ENCODE measurements at places on chromosomes 2 and 18.

DNA sequence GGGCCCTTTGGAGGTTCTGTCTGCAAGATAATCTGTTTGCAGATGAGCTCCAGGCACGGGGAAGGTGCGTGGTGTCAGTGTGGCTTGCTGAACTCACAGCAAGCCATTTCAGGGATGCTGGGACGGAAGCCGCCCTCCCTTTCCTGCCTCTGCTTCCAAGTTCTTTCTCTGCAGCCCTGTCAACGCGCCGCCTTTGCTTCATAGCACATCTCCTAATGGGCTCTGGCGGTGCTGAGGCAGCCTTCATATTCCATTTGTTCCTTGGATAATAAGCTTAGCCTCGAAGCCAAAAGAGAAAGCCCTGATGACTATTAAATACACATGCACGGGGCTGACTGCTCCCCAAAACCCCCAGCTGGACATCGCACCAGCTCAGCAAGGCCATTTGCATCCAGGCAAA lies 81.7 kb upstream of the TAF1B start:
- DNase-seq = no peak

DNA sequence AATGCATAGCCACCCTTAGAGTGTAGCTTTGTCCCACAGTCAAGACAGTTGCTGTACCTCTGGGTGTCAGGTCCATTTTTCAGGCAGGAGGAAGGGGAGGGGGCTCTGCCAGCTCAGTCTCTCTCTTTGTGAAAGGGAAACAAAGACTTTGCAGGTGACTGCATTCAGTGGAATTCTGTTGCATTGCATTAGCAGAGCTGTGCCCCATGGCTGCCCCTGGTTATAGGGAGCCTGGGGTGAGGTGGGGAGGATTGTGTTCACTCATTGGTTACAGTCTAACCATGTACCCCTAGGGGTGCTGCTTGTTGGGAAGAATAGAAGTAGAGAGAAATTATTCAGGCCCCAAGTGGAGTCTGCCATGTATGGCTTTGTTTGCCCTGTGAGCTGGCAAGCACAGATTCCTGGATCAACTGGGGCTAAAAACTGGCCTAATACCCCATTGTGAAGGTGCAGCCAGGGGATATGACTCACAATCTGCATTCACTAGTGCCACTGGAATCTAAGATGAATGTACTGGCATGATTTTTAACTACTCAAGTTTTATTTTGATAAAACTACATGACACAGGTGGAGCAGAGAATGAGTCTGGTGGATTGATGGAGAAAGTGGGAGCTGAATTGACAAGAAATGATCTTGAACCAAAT lies 118.4 kb downstream of the SH3BP4 start:
- DNase-seq = no peak

DNA sequence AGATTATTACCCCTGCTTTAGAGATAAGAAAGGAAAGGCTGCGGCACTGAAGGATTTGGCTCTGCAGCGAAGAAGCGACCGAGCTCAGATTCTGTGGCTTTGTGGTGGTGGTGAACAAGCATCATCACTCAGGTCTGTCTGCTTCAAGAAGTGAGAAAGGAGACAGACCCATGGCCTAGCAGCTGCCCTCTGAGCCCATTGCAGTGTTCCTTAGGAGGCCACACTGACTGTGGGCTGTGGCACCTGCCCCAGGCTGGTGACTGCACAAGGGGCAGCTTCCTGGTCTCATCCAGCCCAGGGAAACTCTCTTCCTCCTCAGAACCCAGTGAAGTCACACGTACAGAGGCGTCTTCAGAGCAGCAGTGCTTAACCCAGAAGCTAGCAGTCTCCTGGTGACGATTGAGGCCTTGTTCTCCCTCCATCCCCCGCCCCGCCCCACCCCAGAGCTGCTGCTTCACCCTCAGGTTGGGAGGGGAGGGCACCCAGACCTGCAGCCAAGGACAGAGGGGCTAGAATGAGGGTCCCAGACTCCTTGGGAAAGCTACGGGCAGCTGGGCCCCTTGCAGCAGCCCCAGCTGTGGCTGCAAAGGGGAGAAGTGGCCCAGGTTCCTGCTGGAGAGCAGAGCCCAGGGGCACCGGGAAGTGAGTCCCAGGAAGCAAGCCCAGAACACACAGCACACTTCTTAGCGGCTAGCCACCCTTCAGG lies 22.2 kb downstream of the BIN1 start:
- peak; percentile 34 for DNase-seq

- no peak for DNase-seq
Measured at GRCh38 chr2:32863326-32863725, 83.4 kb upstream of the LTBP1 start.

GRCh38 chr2:191675807-191676721 lies 1.9 kb upstream of the NABP1 start:
- peak; percentile 88 for DNase-seq

GRCh38 chr2:118878531-118879149 lies 31.2 kb upstream of the EN1 start:
- no peak for DNase-seq

DNA sequence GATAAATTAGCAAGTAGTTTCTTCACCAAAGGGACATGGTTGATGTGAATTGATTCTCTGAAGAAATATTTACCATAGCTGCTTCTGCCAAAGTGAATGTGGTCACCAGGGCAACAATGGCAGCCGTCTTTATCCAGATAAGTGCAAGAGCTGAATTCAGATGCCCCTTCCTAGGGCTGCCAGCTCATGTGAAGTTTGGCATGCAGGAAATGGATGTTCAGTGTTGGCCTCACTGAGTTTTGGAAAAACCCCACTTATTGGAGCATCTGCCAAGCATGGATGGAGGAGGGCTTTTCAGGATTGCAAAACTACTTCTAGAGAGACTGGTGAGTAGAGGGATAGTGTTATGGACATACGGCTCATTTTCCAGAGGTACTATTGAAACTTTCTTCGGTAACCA lies 80.8 kb downstream of the FMNL2 start:
- no peak for DNase-seq

- peak; percentile 74 for DNase-seq
Measured at GRCh38 chr18:3060667-3061580, 48.0 kb upstream of the LPIN2 start.

GRCh38 chr2:162118166-162119031 lies 33.6 kb downstream of the GCG start:
- no peak for DNase-seq

DNA sequence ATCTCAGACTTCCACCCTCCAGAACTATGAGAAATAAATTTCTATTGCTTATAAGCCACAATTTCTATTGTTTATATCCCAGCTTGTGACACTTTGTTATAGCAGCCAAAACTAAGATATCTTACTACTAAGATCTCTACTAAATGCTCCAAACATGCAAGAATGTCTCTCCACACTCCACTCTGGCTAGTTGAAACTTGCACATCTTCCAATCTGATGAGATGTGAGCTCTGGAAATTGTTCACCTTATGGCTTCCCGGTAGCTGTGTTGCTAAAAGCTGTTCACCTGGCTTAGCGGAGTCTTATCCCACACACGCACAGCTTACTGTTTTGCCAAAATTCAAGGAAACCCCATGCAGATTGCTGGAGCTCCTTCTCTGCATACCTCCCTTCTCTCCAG lies 43.9 kb downstream of the PKDCC start:
- no peak for DNase-seq

GRCh38 chr2:126838716-126838985 lies 60.0 kb upstream of the TEX51 start:
- DNase-seq = no peak

GRCh38 chr2:24977631-24978030 lies 5.9 kb upstream of the DNAJC27 start:
- no peak for DNase-seq

DNA sequence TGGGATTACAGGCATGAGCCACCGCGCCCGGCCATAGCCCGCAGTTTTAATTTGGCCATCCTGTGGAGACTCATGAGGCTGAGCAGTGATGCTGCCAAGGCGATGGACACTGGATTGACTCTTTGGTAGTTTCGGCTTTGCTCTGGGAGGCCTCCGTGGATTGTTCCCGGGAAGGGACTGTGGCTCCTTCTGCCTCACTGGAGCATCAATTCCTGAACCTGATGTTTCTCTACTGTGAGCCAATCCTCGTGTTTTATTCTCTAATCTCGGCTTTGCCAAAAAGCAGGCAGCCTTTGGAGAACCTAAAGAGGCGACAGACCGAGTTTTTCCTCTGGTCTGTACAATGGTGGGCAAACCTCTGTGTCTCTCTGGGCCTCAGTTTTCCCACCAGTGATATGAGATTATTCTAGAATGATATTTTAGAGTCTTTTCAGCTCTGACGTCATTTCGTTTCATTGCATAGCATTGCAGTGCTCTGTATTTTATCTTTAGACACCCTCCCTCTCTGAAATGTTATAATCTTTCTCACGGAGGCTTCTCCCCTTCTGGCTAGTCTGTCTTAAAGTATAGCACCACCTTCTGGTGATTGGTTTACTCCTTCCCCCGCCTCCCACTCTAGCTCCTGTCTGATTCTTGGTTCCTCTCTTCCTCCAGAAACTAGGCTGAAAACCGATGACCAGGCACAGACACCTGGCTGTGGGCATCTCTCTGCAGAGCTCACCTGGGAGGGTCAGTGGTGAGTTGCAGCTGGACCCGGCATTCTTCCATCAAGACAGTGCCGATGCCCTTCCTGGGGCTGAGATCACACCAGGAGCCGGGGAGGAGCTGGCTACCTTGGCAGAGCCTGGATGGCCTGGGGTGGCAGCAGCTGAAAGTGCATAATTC lies 341.3 kb downstream of the MYCN start:
- DNase-seq = peak; percentile 13

DNA sequence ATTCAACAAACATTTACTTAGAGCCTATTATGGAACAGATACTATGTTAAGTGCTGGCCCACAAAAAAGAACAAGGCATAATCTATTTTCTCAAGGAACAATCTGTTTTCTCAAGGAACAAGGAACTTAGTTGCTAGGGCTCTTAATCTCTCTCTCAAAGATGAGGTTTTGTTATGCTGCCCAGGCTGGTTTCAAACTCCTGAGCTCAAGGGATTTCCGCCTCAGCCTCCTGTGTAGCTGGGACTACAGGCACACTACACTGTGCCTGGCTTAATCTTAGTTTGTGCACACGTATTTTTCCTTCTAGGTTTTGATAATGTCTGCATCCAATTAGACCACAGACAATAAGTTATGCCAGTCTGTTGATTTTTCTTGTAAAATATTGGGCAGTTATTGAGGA lies 89.5 kb downstream of the PTH2R start:
- DNase-seq = no peak

- no peak for DNase-seq
Measured at GRCh38 chr2:147610496-147611040, 234.3 kb upstream of the ACVR2A start.

GRCh38 chr18:11020161-11020853 lies 129.1 kb downstream of the PIEZO2 start:
- DNase-seq = no peak

DNA sequence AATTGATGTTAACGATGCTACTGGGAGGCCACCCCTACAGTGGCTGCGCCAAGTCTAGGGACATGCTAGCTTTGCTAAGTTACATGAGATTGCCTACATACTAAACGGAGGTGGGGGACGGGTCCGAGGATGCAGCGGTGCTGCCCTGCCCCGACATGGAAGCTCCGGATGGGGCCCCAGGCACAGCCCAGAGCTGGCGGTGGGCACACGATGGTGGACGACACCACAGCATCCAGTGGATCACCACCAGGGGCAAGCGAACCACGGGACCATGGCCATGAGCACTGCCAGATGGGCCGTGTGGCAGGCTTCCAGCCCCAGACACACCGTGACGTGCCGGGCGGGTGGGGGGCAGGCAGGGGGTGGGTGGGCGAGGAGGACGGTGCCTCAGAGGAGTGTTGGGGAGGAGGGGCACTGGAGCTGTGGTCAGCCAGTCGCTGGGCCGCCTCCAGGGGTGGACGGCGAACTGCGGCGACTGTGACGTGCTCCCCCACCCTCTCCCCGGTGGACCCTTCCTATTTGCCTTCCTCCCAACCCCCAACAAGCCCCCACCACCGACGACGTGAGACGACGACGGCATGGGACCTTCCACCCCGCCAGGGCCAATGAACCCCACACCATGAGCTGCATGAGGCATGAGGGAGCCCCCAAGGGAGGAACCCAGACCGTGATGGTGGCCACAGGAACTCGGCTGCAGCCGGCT lies 90.6 kb upstream of the ANKRD30BL start:
- no peak for DNase-seq

GRCh38 chr18:70920840-70921374 lies 632.1 kb downstream of the SOCS6 start:
- no peak for DNase-seq

- DNase-seq = no peak
Measured at GRCh38 chr2:121502781-121503180, 27.9 kb upstream of the RNU4ATAC start.

GRCh38 chr2:238239543-238239862 lies 335 bp downstream of the HES6 start:
- peak; percentile 16 for DNase-seq

GRCh38 chr2:238789317-238789806 lies 58.5 kb upstream of the TWIST2 start:
- no peak for DNase-seq

All from activated CD4-positive, alpha-beta T cell treated with anti-CD3 and anti-CD28 coated beads, Interleukin-2, Interleukin-6, amounts not matched to agents 100 ng/mL and 50 ng/mL, durations not matched to agents 16 hours and 8 hours (primary cell).